GM04504 (cell line): ENCODE measurements at places on chromosomes 13 and 19.

DNA sequence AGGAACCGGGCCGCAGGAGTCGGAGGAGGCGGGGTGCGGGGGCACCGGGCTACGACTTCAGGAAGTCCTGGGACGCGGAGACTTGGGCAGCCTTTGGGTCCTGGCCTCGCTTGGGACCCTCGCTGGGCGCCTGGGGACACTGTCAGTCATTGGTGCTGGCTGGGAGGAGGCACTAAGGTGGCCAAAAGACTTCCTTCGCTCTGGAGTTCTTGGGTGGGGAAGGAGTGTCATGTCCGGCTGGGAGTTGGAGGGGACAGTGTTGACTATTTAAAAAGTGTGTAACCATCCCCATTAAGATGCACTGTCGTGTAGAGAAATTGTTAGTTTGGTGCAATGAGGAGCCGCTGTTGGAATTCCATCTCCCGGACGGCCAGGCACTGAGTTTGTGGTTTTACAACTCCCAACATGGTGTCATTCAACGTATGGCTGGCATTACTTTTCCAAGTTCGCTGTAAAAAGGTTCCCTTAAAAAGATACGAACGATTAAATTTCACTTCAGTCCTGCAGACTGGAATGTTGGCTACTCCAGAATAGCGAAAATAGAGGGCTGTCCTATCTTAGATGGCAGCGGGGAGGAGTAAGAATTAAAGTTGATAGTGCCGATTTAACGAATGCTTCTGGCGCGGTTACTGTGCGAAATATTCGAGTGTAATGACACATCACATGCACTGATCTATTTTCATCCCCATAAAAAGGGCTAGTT is 776 bp downstream of the DNAJC3 start:
- DNase-seq, result no peak

- no peak for DNase-seq
These were observed 2.5 kb downstream of the RABAC1 start for GRCh38 chr19:41956621-41957020.

DNA sequence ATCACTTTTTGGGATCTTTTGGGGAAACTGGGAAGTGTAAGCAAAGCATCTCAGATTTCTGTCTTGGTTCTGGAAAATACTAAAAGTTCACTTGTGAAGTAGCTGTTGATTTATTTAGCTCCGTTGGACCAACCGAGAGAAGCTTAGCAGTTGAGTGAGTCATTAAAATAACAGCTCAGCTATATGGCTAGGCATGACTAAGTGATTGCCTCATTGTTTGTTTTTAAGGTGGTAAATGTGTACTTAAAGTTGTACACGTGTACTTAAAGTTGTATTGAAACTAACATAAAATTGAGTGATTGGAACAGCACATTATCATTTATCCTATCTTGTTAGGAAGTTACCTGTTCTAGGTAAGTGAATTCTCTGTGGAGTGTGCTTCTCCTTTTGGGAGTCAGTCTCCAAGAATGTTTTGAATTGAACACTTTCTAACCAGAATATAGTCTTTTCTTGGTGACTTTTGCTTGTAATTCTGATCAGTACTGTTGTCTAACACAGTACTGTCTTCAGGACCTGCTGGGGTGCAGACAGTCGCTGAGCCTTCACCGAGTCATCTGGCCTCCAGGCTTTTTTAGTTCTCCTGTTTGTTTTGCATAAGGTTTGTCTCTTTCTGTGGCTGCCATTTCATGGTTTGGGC is 2.9 kb upstream of the DCUN1D2 start:
- peak; percentile 77 for DNase-seq

GRCh38 chr19:924553-925086 is 1.2 kb upstream of the ARID3A start:
- DNase-seq, result no peak

DNA sequence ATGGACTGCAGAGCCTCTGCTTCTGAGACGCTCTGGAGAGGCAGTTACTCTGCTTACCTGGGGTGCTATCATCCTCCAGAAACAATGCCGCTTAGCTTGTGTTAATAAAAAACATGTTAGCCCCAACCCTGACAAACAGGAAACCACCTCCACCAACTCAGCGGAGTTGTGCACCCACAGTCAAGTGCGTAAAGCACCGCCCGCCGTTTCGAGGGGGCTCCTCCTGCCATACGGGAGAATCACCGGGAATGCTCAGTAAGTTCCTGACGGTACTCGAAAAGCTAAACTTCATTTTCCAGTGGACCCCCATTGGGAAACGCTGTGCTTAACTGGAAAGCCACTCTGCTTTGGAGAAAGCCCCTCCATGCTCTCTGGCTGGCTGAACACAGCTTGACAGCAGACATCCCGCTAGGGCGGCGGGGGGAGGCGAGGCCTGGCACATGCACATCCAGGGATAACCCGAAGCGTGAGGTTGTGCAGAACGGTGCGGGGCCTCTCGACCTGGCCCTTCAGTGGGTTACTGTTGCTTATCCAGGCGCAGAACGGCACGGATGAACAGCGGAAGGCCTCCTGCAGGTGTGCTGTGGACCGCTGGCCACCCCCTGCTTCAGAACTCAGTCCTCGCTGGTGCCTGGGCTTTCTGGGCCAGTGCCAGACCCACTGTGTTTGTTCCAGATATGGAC is 17.1 kb downstream of the GAS6 start:
- no peak for DNase-seq

DNA sequence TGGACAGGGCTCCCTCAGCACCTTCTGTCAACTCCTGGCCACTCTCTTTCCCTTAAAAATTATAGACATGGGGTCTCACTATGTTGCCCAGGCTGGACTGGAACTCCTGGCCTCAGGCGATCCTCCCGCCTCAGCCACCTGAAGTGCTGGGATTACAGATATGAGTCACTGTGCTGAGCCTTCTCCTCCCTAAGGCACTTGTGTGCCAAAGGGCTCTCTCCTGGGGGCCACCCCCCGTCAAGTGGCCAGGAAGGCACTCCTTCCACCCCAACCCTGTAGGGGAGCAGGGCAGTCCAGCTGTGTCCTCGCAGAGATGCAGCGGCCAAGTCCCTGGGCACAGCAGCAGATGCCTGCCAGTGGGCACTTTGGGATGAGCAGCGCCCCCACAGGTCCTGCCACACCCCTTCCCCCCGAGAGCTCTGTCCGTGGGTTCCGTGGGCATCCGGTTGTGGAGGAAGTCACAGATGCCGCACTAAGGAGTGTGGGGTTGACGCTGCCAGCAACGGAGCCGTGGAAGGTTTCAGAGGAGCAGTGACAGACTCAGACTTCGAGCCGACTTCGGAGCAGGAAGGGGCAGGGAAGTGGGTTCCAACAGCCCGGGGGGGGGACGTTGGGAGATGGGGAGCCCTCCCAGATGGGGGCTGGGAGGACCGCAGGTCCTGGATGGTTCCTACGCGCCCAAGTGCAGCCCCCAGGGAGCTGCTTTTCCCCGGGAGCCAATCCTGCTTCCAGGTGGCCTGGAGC is 3.3 kb upstream of the UQCR11 start:
- no peak for DNase-seq

DNA sequence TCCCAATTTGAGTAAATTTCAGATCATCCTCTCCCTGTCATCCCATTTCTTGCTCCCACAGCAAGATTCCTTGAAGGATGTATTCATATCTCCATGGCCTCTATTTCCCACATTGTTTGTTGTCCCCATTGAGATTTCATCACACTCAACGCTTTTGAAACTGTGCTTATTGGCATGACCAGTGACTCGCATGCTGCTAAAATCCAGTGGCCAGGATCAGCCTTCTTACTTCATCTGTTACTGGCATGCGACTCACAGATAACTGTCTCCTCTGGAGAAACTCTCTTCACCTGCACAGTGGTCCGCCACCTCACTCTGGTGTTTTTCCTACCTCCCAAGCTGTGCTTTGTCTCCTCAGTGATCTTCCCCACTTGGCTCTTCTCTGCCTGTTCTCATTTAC is 95.8 kb downstream of the WASF3 start:
- peak; percentile 54 for DNase-seq

GRCh38 chr19:1057176-1057855 is 9.7 kb upstream of the ARHGAP45 start:
- no peak for DNase-seq

- DNase-seq, result no peak
These were observed 128.2 kb downstream of the SLITRK1 start for GRCh38 chr13:83753912-83754624.

GRCh38 chr19:33472226-33472625 is 49.4 kb downstream of the PEPD start:
- DNase-seq, result no peak

GRCh38 chr13:39820606-39821005 is 165.1 kb downstream of the COG6 start:
- no peak for DNase-seq

DNA sequence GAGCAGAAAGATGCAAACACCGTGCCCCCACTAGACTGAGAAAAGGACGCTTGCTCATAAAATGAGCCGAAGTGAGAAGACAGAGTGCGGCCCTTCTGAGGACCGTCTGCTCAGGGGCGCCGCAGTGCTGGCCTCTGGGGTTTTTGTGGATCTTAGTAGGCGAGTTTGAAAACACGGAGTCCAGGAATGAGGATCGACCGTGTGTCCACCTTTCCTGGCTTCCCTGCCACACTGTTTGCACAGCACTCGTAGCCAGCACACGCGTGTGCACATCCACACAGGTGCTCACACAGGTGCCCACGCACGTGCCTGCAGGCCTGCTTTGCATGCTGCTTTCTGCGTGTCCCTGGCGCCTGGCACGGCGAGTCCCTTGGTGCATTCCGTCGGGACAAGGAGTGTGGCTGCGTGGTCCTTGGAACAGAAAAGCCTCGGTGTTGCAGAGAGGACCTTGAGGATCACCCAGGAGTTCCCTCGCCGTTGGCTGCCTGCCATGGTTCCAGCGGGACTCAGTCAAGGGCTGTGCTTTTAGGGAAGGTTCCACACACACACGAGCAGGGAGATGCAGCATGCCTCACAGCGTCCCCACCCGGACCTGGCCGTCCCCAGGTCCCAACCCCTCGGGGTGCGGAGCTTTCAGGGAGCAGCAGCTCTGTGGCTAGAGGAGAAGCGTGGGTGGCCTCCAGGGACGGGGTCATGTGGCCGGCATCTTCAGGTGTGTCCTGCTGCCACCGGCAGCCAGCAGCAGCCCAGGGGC is 10.1 kb upstream of the ZNF554 start:
- DNase-seq, result no peak

GRCh38 chr13:99806671-99807070 is 164.9 kb downstream of the ZIC5 start:
- DNase-seq, result no peak

DNA sequence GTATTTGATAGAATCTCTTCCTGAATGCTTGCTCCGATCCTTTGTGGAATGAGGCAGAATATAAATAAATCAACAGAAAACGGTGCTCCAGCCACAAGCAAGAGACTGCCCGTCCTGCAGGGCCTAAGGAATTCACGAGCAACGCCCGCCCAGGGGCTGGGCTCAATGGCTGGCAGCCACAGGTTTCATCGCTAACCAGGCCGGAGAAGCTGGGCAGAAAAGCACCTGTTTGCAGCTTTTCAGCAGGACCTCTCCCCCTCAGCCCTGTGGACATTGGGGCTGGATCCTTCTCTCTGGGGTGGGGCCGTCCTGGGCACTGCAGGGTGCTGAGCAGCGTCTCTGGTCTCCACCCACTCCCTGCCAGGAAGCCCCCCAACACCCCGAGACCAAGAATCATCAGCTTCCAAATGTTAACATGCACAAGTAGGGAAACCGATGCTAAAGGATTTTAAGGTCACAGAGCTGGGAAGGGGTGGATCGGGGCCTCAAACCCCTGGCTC is 102.5 kb downstream of the GADD45B start:
- peak; percentile 38 for DNase-seq

- no peak for DNase-seq
These were observed 1040.6 kb upstream of the SPRY2 start for GRCh38 chr13:81381560-81381959.

- no peak for DNase-seq
These were observed 29.6 kb upstream of the KIR3DL3 start for GRCh38 chr19:54694648-54695047.

DNA sequence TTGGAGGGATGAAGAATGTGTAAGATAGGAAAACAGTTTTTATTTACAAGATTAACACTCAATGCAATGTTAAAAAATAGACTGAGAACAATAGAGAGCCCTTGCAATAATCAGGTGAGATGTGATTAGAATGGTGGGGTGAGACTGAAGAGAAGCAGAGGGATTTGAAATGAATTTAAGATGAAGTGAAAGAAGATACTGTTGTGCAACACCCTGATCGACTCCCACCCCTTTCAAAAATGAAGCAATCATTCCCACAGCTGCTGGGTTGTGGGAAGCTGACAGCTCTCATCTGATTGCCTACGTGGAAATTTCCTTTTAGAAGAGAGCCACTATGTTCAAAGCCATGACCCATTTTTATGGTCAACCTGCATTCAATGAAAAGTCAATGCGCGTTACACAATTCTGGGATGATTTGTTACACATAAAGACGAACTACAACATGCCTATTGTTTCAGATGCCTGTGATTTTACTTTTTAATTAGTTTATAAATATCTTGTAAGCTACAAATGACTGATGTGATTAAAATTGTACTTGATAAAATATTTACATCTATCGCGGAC is 1374.8 kb downstream of the PCDH9 start:
- DNase-seq, result no peak

DNA sequence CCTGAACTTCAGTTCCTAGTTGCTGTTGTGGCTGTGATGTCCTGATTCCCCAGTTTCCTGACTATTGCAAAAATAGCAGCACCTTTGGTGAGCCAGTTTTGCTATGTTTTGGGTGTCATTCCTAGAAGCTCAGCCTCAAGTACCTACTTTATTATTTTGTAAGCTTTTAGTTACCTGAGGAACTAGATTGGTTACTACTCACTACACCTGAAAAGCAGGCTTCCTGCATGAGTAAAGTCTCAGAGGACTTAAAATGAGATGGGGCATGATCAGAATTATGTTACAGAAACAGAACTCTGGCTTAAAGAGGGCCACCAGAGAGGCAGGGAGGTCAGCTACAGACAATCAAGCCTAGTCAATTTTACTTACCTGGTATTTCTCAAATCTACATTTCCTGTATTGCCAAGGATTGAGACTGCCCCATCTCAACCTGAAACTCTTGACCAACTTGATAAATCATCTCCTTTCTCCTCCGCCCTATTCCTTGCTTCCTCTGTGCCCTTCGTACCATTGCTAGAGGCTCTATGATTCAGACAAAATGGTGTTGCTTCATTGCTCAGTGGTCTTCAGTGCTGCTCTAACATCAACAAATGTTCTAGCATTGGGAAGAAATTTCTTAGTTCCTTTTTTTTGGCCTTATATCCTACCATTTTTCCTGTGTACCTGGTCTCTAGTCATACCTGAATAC is 58.9 kb downstream of the RAP2A start:
- DNase-seq, result no peak

GRCh38 chr13:77528414-77528813 is 7.1 kb upstream of the SCEL start:
- DNase-seq, result no peak

- no peak for DNase-seq
These were observed 15.5 kb upstream of the DCLK1 start for GRCh38 chr13:36146511-36147269.

DNA sequence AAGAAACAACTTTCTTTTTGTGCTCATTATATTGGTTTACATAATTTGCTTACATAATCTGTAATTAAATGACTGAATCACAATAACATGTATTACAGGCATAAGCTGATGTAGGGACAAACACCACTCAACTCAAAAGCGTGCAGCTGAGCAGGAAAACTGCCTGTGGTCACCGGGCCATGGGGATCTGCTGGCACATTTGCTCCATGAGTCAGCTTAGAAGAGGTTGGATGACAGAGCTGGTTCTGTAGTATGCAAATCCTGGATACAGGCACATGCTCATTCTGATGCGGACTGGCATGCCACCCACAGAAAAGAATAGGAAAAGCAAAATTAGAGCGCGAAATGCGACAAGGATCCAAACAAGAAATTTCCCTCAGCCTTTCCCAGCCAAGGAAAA is 128.6 kb downstream of the USP12 start:
- DNase-seq, result peak; percentile 98
